ENCODE measurements at places on chromosomes 7 and 10. TPM values are rescaled to one million over a fixed set of nuclear protein-coding genes. Genes with fewer than 3 reads are reported as not detected.

SLC18A3 gene
- 0.42 TPM for total RNA-seq

PLCE1 gene
- 42.4 TPM for total RNA-seq

EPC1 gene
- total RNA-seq = 30.9 TPM

SFXN4 gene
- total RNA-seq = 29.4 TPM

TSPAN12 gene
- 38.7 TPM for total RNA-seq

CYP2E1 gene
- total RNA-seq = 3.5 TPM

PRSS1 gene
- total RNA-seq = 41.2 TPM

PDLIM1 gene
- 246 TPM for total RNA-seq

ZFAND2A gene
- 38.7 TPM for total RNA-seq

SLC26A3 gene
- 1,169 TPM for total RNA-seq

UPK3B gene
- 0.72 TPM for total RNA-seq

PANK1 gene
- 55.4 TPM for total RNA-seq

DGKB gene
- 0.25 TPM for total RNA-seq

ZNF365 gene
- total RNA-seq = not detected

KCNIP2 gene
- 2.8 TPM for total RNA-seq

TRIM50 gene
- total RNA-seq = not detected

NRG3 gene
- 0.24 TPM for total RNA-seq

LHFPL3 gene
- 0.27 TPM for total RNA-seq

IMMP2L gene
- total RNA-seq = 15.4 TPM

PIP gene
- not detected for total RNA-seq
